ENCODE measurements at places on chromosomes 5 and 9.
A peak's percentile ranks its signal among the peaks of the same experiment; 100 is the strongest.

GRCh38 chr5:94782383-94782782 lies 163.9 kb downstream of the SLF1 start:
- no peak overlapping the region for H3K27ac ChIP-seq
- no peak for DNase-seq
- no peaks in the 10 kb centered on the region for H3K4me1 ChIP-seq

DNA sequence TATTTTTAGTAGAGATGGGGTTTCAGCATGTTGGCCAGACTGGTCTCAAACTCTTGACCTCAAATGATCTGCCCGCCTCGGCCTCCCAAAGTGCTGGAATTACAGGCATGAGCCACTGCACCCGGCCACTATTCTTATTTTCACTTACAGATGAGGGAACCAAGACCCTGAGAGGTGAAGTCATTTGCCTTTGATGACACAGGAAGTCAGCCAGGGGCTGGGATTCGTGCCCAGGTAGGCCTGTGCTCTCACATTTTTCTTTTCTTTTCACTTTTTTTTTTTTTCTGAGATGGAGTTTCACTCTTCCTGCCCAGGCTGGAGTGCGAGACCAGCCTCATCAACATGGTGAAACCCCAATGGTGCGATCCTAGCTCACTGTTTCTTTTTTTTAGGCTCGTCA lies 22.2 kb downstream of the ENG start:
- no peaks in the 10 kb centered on the region for H3K36me3 ChIP-seq
- no peak for DNase-seq
- no peaks in the 10 kb centered on the region for H3K27me3 ChIP-seq
- no peak overlapping the region for H3K4me3 ChIP-seq
- H3K27ac ChIP-seq = peak overlapping the region; percentile 70

DNA sequence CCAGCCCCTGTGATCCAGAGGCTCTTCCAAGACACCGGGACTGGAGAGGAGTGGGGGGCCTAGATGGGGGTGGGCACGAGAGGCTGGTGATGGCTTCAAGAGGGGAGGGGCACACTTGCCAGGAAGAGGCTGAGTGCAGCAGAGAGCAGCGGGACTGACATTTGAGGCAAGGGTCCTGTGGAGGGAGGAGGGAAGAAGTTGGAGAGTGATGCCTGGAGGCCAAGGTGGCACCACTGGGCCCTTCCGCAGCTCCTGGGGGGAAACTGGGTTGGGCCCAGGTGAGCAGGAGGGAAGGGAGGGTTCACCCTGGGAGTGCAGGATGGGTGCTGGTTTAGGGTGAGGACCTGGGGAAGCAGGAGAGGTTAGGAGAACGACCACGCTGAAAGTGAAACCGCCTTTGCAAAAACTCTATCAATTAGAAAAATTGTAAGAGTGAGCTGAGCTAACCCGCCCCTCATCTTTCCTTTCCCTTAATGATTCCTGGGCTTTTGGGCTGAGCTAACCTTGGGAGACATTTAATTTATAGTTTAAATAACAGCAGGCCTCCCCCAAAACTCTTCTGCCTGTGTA lies 26.2 kb downstream of the ABO start:
- no peak for DNase-seq
- no peak overlapping the region for H3K4me3 ChIP-seq
- no peak overlapping the region for H3K27ac ChIP-seq
- no peaks in the 10 kb centered on the region for H3K4me1 ChIP-seq

- no peaks in the 10 kb centered on the region for H3K4me1 ChIP-seq
- DNase-seq = no peak
- no peaks in the 10 kb centered on the region for H3K27me3 ChIP-seq
- no peak overlapping the region for H3K27ac ChIP-seq
Observed at GRCh38 chr5:164202338-164202737, 696.9 kb downstream of the MAT2B start.

DNA sequence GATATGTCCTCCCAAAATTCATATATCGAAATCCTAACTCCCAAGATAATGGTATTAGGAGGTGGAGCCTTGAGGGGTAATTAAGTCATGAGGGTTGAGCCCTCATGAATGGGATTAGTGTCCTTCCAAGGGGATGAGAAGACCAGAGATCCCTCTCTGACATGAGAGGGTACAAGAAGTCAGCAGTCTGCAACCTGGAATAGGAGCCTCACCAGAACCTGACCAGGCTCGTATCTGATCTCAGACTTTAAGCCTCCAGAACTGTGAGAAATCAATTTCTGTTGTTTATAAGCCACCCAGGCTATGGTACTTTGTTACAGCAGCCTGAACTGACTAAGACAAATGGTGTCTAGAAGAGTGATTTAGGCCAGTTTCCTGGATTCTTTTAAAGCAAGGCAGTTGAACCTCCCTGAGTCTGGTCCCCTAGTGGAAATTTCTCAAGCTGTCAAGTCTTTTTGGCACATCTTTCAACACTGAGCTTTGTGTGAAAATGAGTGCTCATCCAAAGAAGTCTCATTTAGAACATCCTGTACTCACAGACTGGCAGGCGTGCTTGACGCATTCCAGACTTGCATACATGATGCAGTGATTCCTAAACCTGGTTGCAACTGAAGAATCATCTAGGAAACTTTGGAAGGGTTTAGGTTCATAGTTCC lies 254.8 kb upstream of the PPP1R2B start:
- H3K4me3 ChIP-seq = no peak overlapping the region
- no peak overlapping the region for H3K27ac ChIP-seq
- no peak for DNase-seq
- no peaks in the 10 kb centered on the region for H3K4me1 ChIP-seq
- H3K36me3 ChIP-seq = no peaks in the 10 kb centered on the region

GRCh38 chr9:69499959-69500358 lies 172.2 kb downstream of the APBA1 start:
- no peak for DNase-seq
- peaks cover 10% of the 10 kb centered on the region for H3K4me1 ChIP-seq
- H3K27me3 ChIP-seq = no peaks in the 10 kb centered on the region
- H3K36me3 ChIP-seq = no peaks in the 10 kb centered on the region
